Stimulated activated CD8-positive, alpha-beta memory T cell treated with anti-CD3 and anti-CD28 coated beads, Interleukin-7, amount 100 ng/mL, for 1 hour (primary cell): ENCODE measurements at places on chromosomes 4 and X.

GRCh38 chrX:56790778-56791177, 61.7 kb downstream of the NBDY start:
- no peak for DNase-seq

- DNase-seq = no peak
Observed at GRCh38 chrX:1516596-1517104, 20.3 kb downstream of the P2RY8 start.

GRCh38 chr4:7017446-7018048, 25.6 kb upstream of the TADA2B start:
- no peak for DNase-seq

- DNase-seq = no peak
Observed at GRCh38 chr4:182240161-182241130, 2.8 kb upstream of the TENM3 start.

- DNase-seq = no peak
Observed at GRCh38 chrX:4944767-4945166, 1231.3 kb upstream of the PRKX start.

DNA sequence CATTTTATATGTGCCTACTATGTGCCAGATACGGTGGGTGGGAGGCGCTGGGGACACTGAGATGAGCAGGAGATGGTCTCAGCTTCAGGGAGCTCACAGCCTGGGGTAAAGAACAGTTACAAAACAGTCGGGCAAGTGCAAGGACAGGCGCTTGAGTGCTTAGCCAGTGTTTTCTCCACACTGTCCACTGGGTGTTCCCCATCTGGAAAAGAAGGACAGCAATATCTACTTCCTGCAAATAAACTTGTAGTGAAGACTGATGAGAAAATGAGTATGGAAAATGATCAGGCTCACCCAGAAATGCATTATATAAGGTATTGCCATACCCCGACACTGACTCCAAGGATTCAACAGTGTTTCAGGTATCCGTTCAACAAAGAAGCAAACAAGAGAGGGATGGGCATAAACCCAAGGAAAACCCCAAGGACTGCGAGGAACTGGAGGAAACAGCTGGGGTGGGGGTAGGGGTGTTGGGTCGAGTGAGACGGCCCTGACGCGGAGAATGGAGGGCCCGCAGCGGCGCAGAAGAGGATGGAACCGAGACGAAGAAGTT, 835 bp downstream of the TMEM185A start:
- no peak for DNase-seq

DNA sequence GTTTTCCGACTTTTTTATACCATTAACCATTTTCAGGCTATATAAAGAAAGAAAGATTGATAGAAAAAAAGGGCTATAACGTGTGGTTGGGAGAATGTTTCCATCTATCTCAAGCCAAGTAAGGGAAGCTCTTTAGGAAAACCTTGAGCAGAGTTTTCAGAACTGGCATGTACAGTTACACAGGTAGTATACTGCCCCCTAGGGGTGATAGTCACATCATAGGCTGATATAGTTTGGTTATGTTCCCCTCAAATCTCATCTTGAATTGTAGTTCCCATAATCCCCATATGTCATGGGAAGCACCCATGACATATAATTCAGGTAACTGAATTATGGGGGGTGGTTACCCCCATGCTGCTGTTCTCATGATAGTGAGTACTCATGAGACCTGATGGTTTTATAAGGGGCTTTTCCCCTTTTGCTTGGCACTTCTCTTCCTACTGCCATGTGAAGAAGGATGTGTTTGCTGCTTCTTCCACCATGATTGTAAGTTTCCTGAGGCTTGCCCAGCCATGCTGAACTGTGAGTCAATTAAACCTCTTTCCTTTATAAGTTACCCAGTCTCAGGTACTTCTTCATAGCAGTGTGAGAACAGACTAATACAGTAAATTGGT, 186.8 kb downstream of the TMA16 start:
- DNase-seq = no peak

DNA sequence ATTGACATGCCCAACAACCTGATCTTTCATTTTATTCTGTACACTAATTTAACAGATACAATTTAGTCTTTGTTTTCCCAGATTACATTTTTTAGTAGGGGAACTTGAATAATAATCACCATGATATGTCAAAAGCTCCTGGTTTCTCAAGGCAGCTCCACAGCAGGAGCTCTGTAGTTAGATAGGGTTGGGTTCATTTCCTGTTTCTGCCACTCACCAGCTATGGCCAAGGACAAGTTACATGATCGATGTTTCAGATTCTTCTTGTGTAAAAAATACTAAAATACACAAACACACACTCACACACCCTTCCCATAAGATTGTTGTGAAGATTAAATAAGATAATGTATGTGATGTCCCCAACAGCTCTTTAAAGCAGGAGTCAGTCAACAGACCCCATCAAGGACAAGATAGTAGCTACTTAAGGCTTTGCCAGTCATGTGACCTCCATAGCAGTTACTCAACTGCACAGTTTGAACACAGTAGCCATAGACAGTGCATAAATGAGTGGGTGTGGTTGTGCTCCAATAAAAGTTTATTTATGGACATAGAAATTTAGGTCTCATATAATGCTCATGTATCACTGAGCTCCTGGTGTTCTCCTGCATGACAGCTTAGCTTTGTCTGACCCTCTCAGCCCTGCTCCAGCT, 18.4 kb downstream of the GUCY1A1 start:
- no peak for DNase-seq

GRCh38 chrX:103864886-103865534, 33.0 kb upstream of the RAB9B start:
- no peak for DNase-seq

GRCh38 chr4:181597766-181598165, 645.4 kb upstream of the TENM3 start:
- no peak for DNase-seq

DNA sequence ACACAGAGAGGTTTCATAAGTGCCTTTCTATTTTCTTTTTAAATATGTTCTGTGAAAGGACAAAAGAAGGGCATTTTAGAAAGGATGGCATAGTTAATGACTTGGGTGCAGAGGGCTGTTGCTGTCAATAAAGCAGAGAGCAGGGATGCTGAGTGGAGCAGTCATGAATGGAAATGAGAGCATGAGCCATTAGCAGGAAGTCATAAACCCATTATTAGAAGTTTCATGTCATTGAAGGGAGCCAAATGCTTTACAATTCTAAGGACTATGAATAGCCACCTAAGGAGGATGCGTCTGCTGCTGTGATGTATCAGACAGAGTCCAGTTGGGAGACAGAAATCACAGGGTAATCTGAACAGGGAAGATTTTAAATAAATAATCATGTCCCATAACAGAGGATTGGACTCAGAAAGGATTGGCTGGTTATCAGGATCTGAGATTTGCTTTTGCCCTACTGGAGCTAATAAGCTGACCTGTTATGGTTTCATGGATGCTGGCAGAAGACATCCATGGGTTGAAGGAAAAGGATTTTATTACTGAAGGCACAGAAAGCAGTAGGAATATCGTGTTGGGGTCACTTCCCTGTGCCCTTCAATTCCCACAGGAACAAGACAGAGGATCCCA, 47.5 kb upstream of the WDR19 start:
- no peak for DNase-seq

DNA sequence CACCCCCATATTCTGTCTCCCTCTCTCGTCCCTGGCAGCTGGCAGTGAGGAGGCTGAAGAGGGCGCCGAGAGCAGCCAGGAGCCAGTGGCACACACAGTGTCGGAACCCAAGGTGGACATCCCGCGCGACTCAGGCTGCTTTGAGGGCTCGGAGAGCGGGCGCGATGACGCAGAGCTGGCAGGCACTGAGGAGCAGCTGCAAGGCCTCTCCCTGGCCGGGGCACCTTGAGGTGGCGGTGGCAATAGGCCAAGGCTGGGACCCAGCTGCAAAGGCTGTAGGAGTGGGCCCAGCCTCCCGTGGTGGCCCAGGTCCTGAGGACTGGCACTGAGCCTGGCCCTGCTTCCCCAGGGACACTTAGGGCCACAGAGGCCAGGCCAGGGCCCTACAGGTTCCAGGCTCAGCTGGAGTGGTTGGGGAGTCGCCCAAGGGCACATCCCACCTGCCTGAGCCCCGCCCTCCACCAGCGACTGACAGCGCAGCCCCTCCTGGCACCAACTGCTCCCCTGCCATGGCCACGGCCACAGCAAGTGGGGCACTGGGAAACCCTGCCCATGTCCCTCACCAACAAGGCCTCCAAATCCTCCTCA, 13.9 kb downstream of the SASH3 start:
- no peak for DNase-seq

DNA sequence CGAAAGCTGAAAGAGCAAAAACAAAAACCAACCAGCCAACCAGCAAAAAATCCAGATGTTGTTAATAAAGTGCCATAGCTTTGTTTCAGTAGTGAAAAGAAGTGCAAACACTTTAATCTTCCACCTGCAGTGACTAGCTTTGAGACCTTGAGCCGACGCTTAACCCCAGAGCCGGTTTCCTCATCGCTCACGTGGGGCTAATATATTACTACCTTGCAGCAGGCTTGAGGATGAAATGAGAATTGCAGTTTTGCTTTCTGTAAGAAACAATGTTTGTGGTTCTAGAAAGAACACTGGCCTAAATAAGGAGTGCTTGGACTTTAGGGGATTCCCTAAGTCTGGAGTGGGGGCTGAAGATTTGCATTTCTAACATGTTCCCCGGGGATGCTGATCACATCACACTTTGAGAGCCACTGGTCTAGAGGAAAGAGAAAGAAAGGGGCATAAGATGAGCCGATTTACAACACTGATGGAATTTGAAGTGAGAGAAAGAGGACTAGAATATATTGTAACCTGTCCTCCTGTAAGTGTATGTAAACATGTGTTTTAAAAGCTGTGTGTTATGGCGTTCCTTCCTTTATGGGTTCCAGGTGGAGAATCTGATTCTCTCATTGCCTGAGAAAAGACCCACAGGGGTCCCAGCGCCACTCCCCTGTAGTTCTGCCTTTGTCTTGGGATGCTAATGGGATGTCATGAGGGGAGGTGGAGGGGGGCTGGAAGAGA, 1.4 kb downstream of the FGF2 start:
- DNase-seq = no peak

DNA sequence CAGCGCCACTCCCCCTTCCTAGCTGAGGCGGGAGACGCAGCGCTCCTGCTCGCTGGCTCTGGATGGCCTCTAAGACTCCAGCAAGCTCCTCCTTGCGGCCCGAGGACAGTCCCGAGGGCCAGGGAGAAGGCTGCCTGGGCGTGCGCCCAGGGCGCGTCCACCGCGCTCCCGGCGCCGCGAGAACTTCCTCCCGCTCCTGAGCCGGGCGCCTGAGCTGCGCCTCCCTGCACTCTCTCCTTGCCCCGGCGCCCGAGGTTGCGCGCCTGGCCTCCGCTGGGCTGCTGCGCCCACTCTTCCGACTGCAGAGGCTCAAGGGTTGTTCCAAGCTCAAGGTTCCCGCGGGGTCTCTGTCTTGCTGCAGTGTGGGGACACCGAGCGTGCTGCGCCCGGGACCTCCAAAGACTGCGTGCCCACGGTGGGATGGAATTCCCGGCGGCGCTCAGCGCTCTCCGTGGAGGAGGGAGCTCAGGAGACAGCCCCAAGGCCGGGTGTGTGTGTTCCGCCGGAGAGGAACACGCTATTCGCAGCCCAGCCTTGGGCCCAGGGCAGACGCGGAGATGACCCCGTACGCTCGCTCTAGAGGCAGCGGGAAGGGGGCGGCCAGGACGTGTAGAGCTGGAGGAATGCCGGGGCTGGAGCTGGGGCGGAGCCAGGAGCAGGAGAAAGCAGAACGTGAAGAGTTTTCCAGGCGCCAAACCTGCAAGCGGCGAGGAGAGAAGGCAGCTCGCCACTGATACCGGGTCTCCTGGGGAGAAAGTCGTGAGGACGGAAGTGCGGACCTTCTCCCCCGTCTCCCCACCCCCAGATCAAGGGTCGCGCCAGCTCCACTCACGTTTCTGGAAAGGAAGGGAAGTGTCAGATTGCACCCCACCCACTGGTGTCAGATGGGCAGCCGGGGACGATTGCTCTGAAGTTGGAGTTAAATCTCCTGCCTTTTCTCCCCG, at the start of gene ARHGAP6:
Gene ARHGAP6 (minus strand): TSS at position 753 of the 944 bp plus-strand sequence. CDS start 1,092 bp downstream, outside the sequence.
- no peak for DNase-seq

- DNase-seq = no peak
Observed at GRCh38 chr4:28241021-28241420, 1380.4 kb downstream of the STIM2 start.

- DNase-seq = no peak
Observed at GRCh38 chr4:97252615-97253154, 890.6 kb downstream of the STPG2 start.

GRCh38 chrX:619812-620531, 10.6 kb upstream of the SHOX start:
- DNase-seq = no peak

DNA sequence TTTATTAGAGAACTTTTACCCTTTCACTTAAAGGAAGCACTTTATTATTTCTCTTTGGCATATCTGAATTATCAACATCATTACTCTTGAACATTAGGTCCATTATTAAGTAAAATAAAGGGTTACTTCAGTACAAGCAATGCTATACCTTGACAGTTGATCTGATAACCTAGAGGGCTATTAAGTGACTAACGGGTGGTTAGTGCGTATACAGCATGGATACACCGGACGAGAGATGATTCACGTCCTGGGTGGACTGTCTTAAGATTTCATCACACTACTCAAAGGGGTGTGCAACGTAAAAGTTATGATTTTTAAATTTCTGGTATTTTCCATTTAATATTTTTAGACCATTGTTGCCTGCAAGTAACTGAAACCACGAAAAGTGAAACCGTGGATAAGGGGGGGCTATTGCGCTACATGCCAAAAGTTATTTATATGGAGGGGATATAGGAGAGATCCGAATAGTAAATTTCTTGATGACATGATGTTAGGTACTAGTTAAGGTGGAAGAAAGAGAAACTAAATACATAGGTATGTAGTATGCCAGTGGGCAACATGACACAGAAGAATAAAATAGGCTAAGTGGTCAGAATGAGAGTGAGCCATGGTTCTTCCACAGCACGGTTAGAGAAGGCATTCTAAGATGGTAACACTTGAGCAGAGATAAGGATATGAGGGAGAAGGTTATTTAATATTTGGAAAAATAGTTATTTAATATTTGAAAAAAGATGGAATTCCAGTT, 230.8 kb upstream of the ANKRD50 start:
- DNase-seq = no peak

DNA sequence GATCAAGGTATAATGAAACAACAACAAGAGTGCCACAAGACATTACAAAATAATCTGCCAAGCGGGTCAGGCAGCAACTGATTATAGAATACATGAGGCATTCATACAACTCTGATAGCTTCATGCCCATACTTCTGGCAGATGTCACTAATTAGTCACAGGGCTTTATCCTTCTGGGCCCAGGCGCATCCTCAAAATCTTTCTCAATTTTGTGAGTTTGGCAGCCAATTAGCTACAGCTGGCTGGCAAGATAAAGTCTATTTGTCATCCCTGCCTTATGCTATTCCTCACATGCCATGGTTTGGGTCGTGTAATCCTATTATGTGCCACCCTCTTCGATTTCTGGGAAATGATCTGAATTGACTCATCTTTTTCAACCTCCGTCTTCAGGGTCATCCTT, 254.3 kb downstream of the PACRGL start:
- DNase-seq = no peak

GRCh38 chrX:44899946-44900345, 27.0 kb downstream of the KDM6A start:
- no peak for DNase-seq
